B cell (primary cell): ENCODE measurements at places on chromosomes 13 and 19. TPM values are rescaled to one million over a fixed set of nuclear protein-coding genes. Genes with fewer than 3 reads are reported as not detected.

The CEACAM4 gene
- total RNA-seq: not detected in 2 replicates

The DNAJC15 gene
- total RNA-seq: 13.5 and 15.2 TPM in 2 replicates

The ZNF333 gene
- 36.9 and 39.4 TPM in 2 replicates for total RNA-seq

The AZU1 gene
- 0.44 and 0.70 TPM in 2 replicates for total RNA-seq

The POSTN gene
- total RNA-seq: not detected in 2 replicates

The LRRC8E gene
- not detected in 2 replicates for total RNA-seq

The TEAD2 gene
- total RNA-seq: 12.0 and 13.4 TPM in 2 replicates

The PSG2 gene
- not detected in 2 replicates for total RNA-seq

The EBI3 gene
- total RNA-seq: 11.3 and 15.6 TPM in 2 replicates

The KASH5 gene
- 0.74 and 1.4 TPM in 2 replicates for total RNA-seq
